ENCODE measurements at places on chromosomes 1 and 21. TPM values are rescaled to one million over a fixed set of nuclear protein-coding genes. Genes with fewer than 3 reads are reported as not detected.
A peak's percentile ranks its signal among the peaks of the same experiment; 100 is the strongest.

- DNase-seq = no peak
Measured at GRCh38 chr1:236451796-236452373, 57.8 kb downstream of the EDARADD start.

- DNase-seq = no peak
Measured at GRCh38 chr1:172770071-172770470, 111.2 kb downstream of the FASLG start.

- DNase-seq = no peak
Measured at GRCh38 chr1:185645686-185646085, 88.5 kb upstream of the HMCN1 start.

DNA sequence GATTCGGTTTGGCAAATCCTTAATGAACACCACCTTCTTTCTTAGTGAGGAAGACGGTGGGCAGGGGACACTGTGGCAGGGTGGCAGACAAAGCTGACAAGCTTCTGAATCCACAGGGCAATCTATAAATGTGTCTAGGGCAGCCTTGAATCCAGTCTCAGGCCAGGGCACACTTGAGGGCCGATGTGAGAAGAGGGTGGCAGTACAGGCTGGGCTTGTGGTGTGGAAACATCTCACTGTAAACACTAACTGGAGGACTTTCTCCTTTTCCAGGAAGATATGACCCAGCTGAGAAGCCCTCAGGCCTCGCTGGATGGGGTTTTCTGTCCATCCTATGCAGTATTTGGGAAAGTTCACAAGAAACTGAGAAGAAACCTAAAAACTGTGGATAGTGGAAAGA is 46.5 kb downstream of the PKP1 start:
- DNase-seq = no peak

DNA sequence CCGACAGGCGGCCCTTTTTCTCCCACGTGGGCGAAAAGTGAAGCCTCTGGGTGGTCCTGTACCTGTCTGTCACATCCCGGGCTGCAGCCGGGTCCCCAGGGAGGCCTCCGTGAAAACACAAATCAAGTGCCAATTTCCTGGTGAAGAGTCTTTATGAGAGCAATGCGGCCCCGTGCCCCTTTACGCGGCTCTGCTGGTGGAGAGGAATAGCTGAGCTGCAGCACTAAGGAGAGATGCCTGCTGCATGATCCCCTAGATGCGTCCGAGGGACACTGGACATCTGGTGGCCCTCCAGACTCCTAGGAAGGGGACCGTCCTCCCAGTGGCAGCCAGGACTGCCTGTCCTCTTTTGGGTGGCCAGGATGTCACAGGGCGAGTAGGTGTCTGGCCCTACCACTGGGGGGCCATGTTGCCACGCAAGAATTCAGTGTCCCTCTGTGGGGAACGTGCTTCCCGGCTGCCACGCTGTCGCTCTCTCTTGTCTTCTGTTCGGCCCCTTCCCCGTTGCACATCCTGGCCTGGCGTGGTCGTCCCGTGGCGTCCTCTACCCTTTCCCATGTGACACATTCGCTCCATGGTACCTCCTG is 38.7 kb downstream of the COL18A1 start:
- DNase-seq = peak; percentile 51

DNA sequence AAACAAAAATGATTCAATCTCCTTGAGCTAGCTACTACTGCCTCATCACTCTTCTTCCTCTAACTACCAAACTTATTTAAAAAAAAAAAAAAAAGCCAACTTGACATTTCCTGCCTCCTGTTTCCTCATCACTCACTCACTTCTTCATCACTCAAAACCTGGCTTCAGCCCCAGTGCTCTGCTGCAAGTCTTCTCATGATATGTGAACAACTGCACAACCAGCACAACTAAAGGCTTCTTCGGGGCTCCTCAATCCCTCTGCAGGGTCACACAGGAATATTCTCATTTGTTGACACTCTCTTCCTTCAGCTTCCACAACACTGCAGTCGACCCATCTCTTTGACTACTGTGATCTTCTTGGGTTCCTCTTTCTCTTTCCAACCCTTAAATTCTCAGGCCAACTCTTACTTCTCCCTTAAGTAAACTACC is 7.6 kb downstream of the MTF1 start:
- DNase-seq = no peak

- peak; percentile 6 for DNase-seq
Measured at GRCh38 chr1:14292520-14292919, 306.0 kb upstream of the KAZN start.

- DNase-seq = no peak
Measured at GRCh38 chr1:182484067-182484466, 34.1 kb downstream of the RGSL1 start.

DNA sequence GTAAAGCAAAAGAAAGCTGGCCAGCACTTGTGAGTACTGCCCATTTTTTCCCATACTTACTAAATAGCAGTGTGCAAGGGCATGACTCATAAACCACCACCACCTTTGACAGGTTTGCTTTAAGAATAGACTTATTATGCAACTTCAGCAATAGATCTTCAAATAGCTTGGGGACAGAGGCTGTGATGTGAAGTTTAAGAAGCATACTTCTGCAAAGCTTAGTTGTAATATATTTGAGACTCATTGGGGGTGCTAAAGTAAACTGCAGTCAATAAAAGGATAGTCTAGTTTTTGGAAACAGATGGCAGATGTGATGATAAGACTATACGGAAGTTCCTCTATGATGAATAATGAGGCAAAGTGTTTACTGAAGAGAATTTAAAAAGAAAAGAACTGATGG is 210.0 kb downstream of the PLA2G4A start:
- no peak for DNase-seq

GRCh38 chr1:235181561-235182245 is 20.7 kb upstream of the RBM34 start:
- DNase-seq = no peak

GRCh38 chr1:67941746-67942145 is 108.5 kb upstream of the GNG12 start:
- no peak for DNase-seq

GRCh38 chr21:18772404-18772803 is 368.8 kb upstream of the TMPRSS15 start:
- no peak for DNase-seq

DNA sequence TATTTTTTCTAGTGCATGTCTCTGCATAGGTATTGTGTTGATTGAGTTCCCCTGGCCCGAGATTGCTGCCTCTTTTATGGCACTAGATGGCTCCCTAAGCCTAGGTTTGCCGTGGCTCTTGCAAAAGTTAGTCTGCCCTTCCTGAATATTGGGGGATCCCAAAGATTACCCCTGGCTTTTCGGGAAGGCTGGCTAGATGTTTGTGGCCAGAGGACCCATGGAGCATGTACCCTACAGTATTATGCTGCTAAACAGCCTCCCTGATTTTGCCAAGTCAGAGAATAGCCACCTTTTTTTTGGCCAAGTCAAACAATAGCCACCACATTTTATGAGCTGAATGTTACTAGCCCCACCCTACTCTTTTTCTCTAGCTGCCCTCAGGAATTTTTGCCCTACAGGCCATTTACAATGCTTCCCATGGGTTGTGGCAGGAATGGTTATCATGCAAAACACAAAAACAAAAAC is 343.2 kb downstream of the OLFM3 start:
- DNase-seq = no peak

DNA sequence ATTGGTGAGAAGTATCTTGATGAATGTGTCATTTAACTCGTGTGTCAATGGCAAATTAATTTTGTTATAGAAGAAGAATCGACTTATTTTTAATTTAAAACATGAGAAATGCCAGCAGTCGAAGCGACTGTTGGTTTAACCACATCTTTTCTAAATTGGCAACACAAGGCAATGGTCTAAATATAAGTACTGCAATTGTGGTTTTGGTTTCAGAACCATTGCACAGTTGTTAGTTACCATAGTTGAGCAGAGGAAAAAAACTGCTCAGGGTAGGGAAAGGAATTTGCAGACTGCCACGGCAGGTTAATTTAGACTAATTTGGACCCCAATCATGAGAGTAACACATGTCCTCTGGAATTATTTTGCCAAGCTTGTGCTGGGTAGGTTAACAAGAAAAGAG is 185.6 kb upstream of the RUNX1 start:
- no peak for DNase-seq

DNA sequence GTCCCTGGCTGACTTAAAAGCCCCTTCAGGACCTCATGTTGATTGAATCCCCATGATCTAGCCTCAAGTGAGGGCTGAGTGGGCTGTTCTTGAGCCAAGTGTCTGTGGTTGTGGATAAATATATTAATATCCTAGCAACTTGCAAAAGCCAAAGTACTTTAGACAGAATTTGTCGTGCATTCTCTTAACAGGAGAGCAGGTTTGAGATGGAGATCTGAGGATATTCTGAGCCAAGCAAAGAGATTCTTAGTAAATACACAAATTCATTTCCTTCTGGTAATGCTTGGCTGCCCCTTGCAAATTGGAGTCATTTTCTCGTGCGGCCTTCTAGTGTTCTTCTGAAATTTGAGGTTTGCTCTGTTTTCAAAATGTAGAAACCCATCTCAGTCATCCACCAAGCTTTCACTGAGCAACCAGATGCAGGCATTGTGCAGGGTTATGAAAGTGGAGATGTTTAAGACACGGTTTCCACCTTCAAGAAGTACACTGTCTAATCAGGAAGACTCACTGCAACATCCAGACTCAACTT is 242.1 kb upstream of the JUN start:
- DNase-seq = no peak

GRCh38 chr1:220750131-220750515 is 2.0 kb downstream of the MTARC2 start:
- DNase-seq = no peak

DNA sequence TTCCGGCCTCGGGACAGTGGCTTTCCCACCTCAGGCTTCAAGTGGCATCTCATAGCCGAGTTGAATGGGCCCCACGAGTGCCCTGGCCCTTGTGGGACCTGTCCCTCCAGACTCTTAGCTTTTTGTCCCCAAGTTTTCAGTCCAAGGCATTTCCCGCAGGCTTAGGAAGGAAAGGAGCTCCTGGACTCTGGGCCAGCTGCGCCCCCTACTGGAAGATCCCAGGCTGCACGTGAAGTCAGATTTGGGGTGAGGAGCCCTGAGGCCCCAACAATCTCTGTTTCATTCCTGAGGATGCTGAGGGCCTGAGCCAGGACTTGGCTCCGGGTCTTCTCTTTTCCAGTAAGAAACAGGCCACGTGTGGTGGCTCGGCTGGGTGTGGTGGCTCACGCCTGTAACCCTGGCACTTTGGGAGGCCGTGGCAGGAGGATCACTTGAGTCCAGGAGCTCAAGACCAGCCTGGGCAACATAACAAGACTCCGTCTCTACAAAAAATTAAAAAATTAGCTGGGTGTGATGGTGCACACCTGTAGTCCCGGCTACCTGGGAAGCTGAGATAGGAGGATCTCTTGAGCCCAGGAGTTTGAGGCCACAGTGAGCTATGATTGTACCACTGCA is 67.4 kb downstream of the ARHGEF10L start:
- no peak for DNase-seq

GRCh38 chr1:70383483-70383882 is 27.6 kb upstream of the CTH start:
- DNase-seq = no peak

DNA sequence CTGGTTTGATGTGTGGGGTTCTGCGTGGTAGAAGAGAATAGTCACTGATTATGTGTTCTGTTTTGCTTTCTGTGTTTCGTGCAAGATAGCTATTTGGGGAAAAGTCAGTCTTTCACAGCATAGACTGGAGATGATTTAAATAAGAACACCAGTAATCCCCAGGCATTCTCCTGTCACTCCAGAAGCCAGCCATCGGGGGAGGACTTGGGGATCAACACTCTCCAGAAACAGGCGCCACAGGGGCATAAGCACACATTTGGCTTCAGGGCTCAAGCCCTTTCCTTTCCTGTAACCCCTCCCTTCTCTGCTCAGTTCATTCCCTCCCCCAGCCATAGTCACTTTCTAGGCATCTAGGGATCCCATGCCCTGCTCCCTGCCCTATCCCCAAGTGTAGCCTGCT is 97.3 kb upstream of the BEND5 start:
- no peak for DNase-seq

DNA sequence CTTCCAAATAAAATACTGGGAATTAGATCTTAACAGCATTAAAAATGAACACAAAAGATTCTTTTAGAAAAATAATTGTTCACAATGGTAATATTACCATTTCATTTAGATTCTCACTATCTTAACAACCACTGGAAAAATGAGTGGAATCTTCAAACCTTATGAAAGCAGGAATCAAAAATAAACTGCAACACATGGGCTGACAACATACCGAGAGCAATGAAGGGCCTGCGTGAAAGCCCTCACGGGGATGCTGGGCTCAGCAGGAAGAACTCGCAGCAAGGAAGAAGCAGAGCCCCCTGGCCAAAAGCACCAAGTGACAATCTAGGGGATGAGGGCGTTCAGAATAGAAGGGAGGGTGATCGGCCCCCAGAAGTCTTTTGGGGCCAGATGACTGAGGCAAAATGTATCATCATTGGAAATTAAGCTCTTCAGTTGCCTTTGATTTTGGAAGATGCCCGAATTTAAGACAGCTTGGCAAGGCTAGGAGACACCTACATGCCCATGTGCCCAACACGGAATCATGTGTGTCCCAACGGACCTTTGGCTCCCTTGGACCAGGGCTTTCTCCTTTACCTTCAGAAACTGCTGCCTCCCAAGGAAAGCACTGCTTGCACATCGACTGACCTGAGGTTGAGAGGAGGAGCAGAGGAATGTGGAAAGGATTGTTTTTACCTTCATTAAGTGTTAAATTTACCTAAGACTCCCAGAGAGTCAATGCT is 103.9 kb downstream of the TGFBR3 start:
- DNase-seq = no peak

- DNase-seq = no peak
Measured at GRCh38 chr21:35077975-35078374, 28.9 kb upstream of the RUNX1 start.

GRCh38 chr1:30174499-30174898 is 548.9 kb downstream of the MATN1 start:
- DNase-seq = no peak

DNA sequence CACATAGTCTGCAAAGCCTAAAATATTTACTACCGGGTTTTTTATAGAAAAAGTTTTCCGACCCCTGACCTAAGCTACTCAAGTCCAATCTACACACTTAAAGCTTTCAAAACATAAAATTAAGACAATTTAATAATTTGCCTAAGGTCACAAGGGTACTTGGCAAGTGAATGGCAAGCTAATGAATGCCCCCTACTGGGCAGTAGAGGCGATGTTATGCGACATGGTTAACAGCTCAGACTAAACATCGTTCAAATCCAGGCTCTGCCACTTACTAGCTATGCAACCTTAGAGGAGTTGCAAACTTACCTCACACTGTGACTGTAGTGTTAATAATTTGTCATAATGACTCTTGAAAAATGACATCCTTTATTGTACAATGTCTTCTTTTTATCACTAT is 317.2 kb upstream of the NFIA start:
- peak; percentile 27 for DNase-seq

SPRR1B gene
- not detected for total RNA-seq

ANKRD35 gene
- 2.5 TPM for total RNA-seq

HUNK gene
- total RNA-seq = 6.2 TPM

ARHGAP30 gene
- 69.9 TPM for total RNA-seq

OR2T12 gene
- total RNA-seq = not detected

SERINC2 gene
- total RNA-seq = 44.0 TPM

AGT gene
- 1.7 TPM for total RNA-seq

AIRE gene
- total RNA-seq = not detected

TNFRSF4 gene
- total RNA-seq = 10.5 TPM

CLEC20A gene
- total RNA-seq = not detected

PLA2G2D gene
- total RNA-seq = 0.29 TPM

TMEM9 gene
- 56.5 TPM for total RNA-seq

Data from upper lobe of left lung (tissue), 6 donors.